ENCODE measurements at places on chromosomes 5 and 9. TPM values are rescaled to one million over a fixed set of nuclear protein-coding genes. Genes with fewer than 3 reads are reported as not detected.

The PPP3R2 gene
- total RNA-seq: not detected

- H3K27me3 ChIP-seq: peaks cover 5% of the 10 kb centered on the region
- H3K27ac ChIP-seq: no peak overlapping the region
- H3K4me1 ChIP-seq: no peaks in the 10 kb centered on the region
- peaks cover 4% of the 10 kb centered on the region for H3K36me3 ChIP-seq
- no peak for DNase-seq
Observed at GRCh38 chr9:113477661-113478060, 14.1 kb downstream of the RGS3 start.

DNA sequence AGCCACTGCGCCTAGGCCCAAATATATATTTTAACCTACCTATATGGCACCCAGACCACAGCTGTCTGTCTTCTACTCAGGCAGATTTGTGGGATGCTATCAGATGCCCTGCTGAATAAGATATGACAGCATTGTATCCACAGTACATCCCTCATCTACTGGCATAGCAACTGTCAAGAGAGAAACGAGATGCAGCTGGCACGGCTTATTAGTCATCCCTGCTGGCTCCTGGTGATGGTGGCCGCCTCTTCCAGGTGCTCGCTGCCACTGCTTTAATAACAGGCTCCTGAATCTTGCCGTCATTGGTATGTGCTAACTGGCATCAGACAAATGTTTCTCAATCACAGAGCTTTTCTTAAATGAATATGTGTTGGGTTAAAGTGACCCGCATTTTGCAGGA, 34.0 kb downstream of the B4GALT1 start:
- H3K4me3 ChIP-seq: no peak overlapping the region
- no peak overlapping the region for H3K27ac ChIP-seq
- peaks cover 5% of the 10 kb centered on the region for H3K27me3 ChIP-seq
- peaks cover 5% of the 10 kb centered on the region for H3K4me1 ChIP-seq

DNA sequence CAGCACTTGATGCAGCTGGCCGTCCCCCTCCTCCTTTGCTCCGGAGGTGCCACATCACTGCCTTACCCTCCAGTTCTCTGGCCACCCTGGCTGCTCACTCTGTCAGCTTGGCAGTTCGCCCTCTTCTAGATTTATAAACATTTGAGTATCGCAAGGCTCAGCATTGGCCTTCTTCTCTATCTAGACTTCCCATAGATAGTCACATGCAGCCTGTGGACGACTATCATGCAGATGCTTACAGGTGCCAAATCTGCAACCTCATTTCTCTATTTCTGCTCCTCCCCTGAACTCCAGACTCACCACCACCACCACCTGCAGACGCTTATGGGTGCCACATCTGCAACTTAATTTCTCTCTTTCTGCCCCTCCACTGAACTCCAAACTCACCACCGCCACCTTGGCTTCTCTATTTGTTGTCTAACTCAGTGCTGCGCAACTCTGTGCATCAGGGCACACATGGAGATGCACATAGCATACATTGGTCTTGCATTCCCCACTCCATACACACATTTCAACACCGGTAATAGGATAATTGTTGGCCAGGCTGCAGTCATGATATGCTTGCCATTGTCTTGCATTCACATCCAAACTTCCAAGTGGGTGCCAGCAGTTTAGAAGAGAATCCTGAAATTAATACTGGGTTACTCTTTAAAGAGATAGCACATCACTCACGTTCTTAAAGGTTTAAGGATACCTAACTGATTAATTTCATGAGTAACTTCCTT, 1.9 kb upstream of the DAP start:
- peaks cover 10% of the 10 kb centered on the region for H3K4me1 ChIP-seq
- H3K36me3 ChIP-seq: no peaks in the 10 kb centered on the region
- DNase-seq: no peak
- H3K27me3 ChIP-seq: peaks cover 6% of the 10 kb centered on the region

DNA sequence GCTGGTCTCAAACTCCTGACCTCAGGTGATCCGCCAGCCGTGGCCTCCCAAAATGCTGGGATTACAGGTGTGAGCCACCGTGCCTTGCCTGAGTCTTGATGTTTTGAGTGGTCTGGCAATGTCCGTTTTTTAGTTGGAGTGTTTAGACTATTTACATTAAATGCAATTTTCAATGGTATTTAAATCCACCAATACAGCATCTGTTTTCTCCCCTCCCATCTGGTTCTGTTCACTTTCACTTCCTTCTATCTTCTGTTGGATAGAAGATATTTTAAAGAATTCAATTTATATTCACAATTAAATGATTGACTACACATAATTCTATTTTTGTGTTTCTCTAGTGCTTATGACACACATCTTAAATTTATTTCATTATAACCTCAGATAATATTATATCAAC, 26.0 kb upstream of the PCAT7 start:
- no peak overlapping the region for H3K4me3 ChIP-seq
- no peaks in the 10 kb centered on the region for H3K4me1 ChIP-seq
- no peak for DNase-seq
- no peaks in the 10 kb centered on the region for H3K36me3 ChIP-seq
- no peaks in the 10 kb centered on the region for H3K27me3 ChIP-seq

DNA sequence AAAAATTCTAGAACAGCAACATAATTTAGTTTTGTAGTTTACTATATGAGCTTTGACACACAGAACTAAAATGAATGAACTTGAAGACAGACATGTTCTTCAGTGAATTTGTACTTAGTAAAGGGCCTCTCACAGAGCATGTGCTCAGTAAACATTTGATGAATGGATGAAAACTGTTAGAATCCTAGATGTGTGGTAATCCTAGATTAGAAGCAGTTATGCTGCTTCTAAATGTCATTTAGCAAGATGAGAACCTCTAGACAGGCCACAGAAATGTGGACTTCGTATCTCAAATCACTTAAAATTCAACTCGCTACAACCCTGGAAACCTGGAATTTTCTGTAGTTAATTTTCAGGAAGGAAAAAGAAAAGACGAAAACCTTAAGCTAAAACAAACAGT, 8.5 kb downstream of the GOLPH3 start:
- no peak overlapping the region for H3K4me3 ChIP-seq
- peaks cover 19% of the 10 kb centered on the region for H3K4me1 ChIP-seq
- H3K36me3 ChIP-seq: peaks cover 5% of the 10 kb centered on the region
- no peak overlapping the region for H3K27ac ChIP-seq
- no peak for DNase-seq

GRCh38 chr9:114369216-114370130, 18.3 kb downstream of the AKNA start:
- H3K27me3 ChIP-seq: peaks cover 2% of the 10 kb centered on the region
- H3K27ac ChIP-seq: peak overlapping the region; percentile 88
- no peak for DNase-seq
- H3K4me1 ChIP-seq: peaks cover 21% of the 10 kb centered on the region
- no peaks in the 10 kb centered on the region for H3K36me3 ChIP-seq

DNA sequence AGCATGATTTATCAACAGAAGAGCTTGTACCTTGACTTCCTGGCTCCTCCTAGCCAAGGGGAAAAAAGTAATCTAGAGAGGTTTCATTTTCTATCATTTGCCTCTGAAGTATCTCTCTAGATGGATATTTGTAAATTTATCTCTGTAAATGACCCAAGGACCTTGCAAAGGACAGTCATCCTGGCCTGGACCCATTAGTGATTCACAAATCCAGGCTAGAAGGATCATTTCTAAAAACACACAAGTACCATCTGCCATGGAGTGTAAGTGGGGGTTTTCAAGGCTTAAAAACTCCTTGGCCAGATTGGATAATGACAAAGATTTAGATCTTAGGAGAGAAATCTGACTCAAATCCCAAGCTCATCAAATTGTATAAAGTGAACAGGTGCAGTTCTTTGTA, 8.1 kb downstream of the TTC23L start:
- no peaks in the 10 kb centered on the region for H3K4me1 ChIP-seq
- H3K4me3 ChIP-seq: no peak overlapping the region
- no peaks in the 10 kb centered on the region for H3K36me3 ChIP-seq
- H3K27me3 ChIP-seq: no peaks in the 10 kb centered on the region
- no peak for DNase-seq

Data from glutamatergic neuron (in vitro differentiated cells).